ENCODE measurements at places on chromosomes 2 and 18.

GRCh38 chr18:76496194-76496890 is 1.3 kb upstream of the ZNF516 start:
- DNase-seq, result peak; percentile 88

DNA sequence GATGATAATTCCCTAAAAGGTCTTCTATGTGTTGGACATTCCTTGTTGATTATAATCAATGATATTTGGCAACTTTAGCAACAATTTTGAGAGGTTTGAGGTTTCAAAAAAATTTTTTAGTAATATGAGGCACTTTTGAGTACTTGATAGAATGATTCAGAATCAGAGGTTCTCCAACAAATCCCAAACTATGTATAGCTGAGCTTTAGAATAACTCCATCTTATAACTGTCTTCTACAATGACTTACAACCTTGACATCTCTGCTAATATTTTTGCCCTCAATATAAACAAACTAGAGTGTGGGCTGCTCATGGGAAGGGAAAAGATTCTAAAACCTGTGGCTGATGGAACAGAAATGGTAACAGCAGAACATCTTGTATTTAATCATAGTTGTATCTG is 21.5 kb upstream of the SERPINB7 start:
- no peak for DNase-seq

- no peak for DNase-seq
These were observed 275.3 kb downstream of the GALR1 start for GRCh38 chr18:77524909-77525308.

GRCh38 chr2:8548065-8548618 is 133.7 kb upstream of the ID2 start:
- no peak for DNase-seq

DNA sequence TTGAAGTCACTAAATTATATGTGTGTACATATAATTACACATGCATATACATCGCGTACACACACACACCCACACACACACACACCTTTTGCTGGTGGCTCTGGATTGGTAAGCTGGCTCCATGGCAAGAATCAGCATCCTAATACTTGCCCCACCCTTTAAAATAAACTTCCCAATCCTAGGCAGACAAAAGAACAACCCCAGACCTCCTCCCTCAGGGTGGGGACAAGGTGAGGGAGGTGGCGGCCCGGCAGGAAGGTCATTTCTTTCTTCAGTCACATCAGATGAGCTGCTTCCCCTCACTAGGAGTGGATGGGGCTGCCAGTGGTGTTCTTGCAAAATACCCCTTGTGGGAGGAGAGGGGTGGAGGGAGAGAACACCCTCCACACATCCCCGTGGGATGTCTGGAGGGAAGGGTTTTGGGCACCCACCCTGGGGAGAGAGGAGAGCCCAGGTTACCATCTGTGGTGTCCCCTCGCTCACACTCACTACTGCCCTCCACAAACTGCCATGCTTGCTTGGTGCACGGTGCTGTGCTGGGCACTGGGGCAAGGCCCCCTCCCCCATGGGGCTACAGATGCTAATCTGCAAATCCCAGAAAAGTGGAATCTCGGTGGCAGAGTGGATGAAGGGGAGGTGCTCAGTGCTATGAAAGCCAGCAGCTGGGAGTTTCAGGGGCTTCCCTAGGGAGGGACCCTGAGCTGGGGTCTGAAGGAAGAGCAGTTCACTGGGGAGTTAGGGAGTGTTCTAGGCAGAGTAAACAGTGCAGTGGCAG is 64.0 kb downstream of the ODC1 start:
- DNase-seq, result no peak

DNA sequence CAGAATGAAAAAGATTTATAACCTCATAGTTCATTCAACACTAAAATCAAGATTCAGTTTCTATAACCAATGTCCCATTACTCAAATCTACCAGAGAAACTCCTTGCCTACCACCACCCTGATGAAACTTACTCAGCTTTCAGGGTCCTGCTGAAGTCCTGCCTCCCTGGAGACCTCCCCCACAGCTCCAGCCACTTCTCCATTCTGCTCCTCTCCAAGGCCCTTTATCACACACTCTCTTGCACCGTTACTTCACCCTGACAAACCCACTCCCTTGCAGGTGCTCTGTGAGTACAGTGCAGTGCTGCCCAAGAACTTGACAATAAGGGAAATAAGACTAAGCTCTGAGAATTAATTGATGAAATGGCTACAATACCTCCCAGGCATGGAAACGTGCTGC is 83.5 kb upstream of the CDCA7 start:
- no peak for DNase-seq

DNA sequence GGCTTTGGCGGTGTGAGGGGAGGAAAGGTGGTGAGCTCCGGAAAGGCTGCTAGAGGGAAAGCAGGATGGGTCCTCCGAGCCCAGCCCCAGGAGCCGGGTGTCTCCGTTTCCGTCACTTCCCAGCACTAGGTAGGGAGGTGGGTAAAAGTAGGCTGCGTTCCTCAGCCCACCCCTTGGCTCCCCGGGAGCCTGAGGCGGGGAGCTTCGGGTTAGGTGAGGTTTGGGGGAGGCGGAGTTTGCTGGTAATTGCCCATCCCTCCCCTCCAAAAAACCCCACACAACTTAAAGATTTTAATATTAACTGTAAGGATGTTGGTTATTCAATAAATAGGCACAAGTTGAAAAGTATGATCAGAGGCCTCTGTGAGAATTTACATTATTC is 552 bp upstream of the ATF2 start:
- no peak for DNase-seq

DNA sequence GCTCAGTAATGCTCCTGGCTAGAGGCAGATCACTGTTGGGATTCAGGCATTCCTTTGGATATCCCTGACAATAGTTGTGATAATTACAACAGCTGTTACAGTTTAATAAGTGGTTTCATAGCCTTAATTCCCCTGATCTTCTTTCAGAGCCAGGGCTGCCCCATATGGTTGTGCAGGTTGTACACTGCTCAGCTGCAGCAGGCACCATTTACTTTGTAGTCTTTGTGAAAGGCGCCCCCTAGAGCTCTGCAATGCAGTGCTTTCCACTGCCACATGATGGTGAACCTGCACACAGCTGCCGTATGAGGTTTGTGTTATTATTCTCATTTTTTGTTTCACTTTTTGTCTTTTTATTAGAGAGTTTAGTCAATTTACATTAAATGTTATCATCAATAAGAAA is 239.1 kb downstream of the KCNS3 start:
- peak; percentile 36 for DNase-seq

DNA sequence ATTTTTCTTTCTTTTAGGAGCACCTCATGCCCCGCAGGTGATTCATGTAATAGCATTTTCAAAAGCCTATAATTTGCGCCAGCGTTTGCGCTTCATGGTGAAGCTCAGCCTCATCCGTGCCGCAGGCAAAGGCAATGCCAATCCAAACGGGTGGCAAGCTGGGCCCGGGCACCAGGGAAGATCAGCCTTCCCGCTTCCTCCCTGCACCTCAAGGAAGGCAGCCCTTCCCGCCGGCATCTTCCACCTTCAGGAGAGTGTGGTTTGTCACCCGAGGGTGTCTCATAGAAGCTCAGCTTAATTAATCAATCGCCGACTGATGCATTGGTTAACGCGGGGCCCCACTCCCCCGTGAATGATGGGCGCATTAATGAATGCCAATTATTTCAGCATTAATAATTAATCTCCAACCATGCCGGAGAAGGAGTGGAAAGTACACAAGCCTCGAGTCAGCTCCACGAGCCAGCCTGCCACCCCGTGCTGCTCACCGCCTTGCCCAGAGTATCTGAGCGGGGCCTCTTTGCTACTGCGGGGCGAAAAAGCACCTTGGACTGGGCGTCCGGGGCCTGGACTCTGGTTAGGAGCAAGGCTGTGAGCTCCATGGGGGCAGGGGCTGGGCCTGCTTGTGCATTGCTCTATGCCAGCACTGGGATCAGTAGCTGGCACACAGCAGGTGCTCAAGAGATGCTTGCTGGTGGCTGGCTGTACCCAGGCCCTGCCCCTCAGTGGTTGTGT is 13.0 kb downstream of the INHBB start:
- DNase-seq, result no peak

DNA sequence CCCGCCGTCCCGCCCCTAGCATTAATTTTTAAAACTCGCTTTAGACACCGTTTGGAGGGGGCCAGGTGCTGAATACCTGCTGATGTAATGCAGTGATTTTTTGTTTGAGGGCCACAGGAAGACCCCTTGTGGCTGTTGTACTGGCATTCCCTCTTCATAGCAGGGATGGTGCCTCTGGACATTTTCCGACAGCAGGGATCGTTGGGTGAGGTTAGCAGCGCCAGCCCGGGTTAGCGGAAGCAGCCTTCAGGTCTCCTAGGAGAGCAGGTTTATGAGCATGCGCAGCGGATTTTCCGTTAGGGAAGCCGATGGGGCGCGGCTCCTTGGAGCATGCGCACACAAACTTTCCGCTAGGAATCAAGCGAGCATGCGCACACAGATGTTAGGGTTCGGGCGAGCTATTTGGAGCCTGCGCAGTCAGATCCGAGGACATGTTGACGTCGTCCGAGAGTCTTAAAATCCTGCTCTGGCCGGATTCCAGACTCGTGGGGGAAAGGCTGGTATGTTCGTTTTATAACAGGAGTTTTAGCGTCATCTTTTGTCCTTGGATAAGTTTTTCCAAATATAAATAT is 17.2 kb upstream of the C2orf74 start:
- DNase-seq, result peak; percentile 99

GRCh38 chr2:230318190-230319121 is 8.5 kb upstream of the SP140L start:
- no peak for DNase-seq

DNA sequence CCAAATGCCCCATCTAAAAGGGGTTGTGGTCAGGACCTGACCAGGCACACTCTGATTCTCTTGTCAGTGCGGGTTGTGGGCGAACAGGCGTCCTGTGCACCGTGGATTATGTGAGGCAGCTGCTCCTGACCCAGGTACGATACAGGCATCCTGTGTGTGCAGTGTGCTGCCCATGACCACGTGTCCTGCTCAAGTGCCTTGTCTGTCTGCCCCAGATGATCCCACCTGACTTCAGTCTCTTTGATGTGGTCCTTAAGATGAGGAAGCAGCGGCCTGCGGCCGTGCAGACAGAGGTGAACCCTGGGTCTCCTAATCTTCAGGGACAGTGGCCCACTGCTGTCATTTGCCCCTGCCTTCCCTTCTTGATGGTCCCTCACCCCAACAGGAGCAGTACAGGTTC is 14.6 kb downstream of the PTPN18 start:
- no peak for DNase-seq

DNA sequence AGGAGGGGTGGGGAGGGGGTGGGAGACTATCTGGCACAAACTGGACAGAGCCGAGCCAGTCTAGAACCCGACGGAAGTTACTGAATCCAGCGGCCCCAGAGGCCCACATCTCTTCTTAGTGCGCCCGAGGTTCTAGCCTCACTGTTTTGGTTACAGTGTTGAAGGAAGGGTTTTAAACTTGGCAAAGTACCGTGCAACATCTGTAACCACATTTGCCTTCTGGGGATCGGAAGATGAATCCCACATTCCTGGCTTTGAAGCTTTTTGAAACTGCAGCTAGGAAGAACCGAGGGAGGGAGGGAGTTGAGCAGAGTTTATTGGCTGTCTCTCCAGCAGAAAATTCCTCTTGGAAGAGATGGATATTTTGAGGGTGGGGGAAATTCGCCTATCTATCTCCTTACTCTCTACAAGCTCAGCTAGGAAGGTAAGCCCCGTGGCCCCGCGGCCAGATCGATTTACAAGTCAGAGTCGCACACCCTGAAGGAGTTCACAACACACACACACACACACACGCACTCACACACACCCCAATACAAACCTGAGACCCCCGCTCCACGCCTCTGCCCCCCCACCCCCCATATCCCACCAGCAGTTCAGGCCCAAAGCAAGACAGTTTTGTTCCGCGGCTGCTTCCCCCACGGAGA is 1.0 kb downstream of the ACVR1 start:
- peak; percentile 82 for DNase-seq

- DNase-seq, result peak; percentile 28
These were observed 19.2 kb upstream of the ADAM23 start for GRCh38 chr2:206424134-206424533.

DNA sequence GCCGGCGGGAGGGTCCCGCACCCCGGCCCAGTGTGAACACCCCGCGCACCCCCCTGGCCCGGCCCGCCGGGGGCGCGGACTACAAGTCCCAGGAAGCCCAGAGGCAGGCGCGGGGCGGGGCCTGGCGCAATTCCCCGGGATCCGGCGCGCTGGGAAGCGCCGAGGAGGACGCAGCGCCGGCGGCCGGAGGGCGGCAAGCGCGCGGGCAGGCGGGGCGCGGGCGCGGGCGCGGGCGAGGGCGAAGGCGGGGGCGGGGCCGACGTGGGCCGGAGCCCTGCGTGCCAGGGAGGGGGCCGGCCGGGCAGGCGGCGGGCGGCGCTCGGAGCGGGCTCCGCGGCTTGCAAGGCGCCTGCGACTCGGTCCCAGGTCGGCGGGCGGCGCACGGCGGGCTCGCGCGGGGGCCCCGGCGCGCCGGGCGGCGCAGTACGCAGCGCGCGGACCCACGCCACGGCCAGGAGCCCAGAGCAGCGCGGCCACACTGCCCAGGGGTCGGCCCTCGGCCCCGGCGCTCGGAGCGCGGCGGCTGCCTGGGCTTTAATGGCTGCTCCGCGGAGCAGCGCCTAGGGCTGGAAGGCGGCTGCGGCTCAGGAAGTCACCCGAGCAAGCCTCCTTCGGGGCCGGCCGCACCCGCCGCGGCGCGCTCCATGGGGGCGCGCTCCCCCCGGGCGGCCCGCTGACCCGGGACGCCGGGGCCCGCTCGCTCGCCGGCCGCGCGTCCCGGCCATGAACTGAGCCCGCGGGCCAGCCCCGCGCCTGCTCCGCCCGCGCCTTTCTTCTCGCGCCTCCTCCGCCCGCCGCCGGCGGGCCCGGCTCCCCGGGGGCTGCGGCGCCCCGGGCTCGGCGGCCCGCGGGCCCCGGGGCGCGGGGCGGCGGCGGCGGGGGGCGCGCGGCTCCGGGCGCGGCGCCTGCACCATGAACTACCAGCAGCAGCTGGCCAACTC is at the start of gene AGAP1:
AGAP1 (plus strand) TSS at position 269 of the 941 bp plus-strand sequence.
- DNase-seq, result peak; percentile 87

DNA sequence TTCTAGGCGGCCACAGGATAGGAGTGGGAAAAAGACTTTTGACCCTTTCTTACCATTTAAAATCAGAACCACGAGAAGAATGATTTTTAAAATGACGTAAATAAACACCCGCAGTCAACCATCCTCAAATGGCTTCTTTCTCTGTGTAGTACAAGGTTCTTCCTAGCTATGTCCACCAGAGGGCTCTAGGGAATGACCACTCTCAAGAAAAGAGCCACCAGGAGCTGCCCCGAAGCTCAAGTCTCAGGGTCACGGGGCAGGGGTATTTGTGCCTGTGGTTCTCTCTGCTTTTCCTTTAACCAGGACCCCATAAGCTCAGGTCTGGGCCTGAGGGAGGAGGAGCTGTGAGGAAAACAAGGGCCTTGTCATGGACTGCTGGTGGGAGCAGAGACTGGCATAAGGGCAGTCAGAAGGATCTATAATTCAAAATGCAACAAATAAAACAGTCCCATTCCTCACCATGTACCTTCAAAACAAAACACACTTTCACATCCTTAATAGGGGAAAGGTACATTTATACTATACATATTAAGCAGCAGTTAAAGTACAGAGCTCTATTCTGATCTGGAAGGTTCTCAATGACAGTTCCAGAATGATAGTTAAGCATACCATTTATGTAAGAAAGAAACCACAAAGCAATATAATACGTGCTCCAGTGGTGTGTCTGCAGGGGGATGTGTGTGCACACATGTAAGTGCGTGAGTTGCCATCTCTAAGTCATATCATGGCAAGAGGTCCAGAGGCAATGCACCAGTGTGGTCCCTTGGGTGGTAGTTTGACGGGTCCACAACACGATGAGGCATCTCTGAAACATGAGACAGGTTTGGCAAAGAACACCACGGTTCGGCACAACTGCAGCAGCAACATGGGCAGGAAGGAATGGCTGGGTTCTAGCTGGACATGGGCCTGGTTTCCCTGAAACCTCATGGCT is 18.6 kb downstream of the LYPD1 start:
- DNase-seq, result peak; percentile 81

- no peak for DNase-seq
These were observed 67.2 kb downstream of the SPRED2 start for GRCh38 chr2:65364986-65365733.

Data from fibroblast of pulmonary artery (primary cell).